ENCODE measurements at places on chromosomes 6 and 20.

DNA sequence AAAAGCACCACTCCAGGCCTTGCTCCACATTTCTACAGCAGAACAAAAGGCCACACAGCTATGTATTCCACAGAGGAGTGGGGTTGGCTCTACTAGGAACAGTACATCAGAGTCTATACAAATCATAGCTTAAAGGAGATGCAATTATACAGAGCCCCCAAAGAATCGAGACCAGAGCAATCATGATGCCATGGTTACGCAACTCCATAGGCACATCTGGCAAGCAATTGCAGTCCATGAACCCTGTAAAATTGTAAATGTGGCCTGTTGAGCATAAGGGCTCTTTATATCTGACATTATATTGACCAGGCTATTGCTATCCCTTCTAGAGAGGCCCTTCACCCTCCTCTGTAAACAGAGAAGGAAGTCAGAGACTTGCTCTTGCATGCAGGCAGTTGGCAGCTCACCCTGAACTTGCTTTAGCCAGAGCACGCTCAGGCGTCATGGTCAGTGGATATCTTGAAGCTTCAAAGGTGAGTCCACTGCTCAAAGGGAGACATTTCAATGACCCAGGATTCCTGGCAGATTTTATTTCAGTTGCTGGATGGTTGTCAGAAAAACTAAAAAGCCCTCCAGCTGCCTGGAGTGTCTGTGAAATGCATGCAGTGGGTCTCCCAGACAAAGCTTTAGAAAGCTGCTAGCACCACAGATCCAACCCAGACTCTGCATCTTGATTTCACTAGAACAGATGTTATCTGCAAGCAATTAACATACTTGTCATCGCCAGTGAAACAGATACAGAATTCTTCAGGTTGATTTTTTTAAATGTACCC is 357.2 kb downstream of the CENPW start:
- no peak for DNase-seq

GRCh38 chr6:57297505-57297904 is 19.9 kb upstream of the PRIM2 start:
- no peak for DNase-seq

GRCh38 chr6:155274533-155274932 is 10.7 kb downstream of the CLDN20 start:
- DNase-seq, result no peak

GRCh38 chr20:38889792-38890496 is 36.3 kb upstream of the FAM83D start:
- peak; percentile 53 for DNase-seq

- DNase-seq, result no peak
These were observed 20.4 kb upstream of the BMP2 start for GRCh38 chr20:6746901-6747609.

DNA sequence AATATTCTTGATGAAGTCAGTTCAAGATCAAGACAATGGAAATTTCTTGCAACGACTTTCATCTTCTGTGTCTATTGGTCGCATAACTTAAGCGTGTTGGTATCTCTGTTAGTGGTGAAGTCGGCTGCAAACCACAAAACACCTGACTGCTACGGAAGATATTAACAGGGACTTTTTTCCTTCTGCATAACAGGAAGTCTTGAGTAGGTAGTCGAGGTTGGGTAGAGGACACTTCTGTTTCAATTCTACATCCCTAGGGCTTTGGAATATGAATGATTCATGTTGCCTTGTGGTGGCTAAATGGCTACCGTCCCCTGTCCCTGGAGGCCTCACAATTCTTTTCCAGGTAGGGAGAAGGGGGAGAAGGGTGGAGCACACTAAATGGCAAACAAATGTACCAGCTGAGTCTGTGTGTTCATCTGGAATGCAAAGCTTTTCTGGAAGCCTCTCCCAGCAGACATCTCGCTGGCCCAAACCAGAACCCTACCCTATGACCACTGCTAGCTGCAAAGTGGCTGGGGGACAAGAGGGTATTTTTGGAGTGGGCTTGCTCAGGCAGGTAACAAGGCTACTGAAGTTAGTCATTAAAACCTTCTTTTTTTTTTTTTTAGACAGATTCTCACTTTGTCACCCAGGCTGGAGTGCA is 34.6 kb upstream of the NKX2-2 start:
- DNase-seq, result no peak

DNA sequence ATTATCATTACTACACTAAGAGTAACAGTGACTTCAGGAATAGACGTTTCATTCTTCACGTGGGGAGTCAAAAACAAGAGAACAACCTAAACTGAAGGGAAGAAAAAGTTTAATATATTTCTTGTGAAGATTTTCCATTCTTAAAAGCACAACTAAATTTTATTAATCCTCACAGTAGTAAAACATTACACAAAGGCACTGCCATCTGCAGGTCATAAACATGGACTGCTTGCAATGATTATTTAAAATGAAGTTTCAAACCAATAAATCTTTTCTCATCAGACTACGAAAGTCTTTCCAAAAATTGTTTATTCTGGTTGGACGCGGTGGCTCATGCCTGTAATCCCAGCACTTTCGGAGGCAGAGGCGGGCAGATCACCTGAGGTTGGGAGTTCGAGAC is 2.6 kb downstream of the NCOA5 start:
- DNase-seq, result no peak

DNA sequence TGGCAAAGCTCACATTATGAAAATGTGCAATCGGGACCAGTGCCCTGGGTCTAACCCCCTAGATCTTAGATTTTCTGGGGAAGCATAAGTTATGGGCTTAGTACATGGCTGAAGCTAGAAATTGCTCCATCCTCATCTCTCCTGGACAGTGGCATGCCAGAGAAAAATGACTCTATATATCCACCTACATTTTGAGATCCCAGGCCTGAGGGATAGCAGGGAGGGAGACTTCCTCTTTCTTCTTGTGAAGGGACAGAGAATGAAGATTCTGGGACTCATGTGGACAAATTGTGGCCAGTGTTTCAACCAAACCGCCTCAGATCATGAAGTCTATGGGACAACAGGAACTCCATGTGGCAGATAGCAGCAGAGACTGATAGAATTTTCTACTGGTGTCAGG is 35.4 kb downstream of the GSTA2 start:
- no peak for DNase-seq

GRCh38 chr6:99236010-99236409 is 113.5 kb downstream of the FAXC start:
- DNase-seq, result no peak

GRCh38 chr6:21180155-21180554 is 413.4 kb upstream of the SOX4 start:
- DNase-seq, result no peak

DNA sequence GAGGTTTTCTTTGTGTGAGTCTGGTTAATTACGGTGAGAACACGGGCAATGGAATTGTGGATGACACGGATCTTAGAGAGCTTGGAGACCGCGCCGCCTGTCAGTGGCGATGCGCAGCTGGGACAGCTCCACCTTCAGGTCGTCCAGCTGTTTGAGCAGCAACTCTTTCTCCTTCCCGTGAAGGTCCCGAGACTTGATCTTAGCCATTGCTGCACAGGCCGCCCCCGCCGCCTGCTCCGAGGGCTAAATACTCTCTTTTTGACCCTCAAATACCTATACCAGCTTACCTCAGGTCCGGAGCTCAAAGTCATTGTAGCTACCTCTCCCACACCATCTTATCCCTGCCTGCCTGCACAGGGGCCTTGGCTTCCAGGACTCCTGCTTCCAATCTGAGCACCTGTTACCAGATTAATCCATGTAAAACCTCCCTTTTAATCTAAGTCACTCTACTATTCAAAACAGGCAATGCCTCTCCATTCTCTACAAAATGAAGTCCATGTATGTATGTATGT is 100.2 kb downstream of the PREP start:
- DNase-seq, result no peak

DNA sequence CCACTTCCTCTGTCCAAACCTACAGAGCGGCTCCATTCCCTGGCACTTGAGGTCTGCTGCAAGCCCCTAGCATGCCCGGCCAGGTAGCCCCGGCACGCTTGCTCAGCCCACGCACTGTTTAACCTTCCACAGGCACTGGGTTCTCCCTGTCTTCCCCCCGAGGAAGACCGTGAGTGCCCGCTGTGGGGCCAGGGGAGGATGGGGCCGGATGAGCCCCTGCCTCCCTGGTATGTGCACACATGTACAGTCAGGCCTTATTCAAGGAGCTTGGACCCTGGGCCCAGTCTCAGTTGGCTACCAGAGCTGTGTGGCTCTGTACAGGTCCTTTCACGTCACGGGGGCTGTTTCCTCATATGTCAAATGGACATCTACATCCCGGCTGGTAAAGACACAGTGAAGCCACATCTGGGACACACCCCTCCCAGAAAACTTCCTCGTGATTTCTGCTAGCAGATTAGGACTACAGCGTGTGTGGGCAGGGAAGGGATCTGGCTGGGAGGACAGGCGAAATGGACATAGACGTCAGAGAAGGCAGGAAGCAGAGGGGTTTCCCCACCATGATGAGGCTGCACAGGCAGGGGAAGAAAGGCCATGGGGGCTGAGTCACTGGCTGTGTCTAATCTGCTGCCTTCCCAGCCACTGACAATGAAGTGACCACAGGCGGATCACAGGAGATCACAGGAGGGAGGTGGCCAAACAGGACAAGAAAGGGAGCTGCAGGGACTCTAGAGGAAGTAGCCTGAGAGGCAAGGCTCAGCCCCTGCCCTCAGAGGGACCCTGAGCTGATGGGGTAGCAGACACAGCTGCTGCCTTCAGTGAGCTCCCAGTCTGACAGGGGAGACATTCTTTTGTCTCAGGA is 62.9 kb downstream of the MRPL14 start:
- peak; percentile 71 for DNase-seq
